ENCODE measurements at places on chromosomes 13 and 19.
A peak's percentile ranks its signal among the peaks of the same experiment; 100 is the strongest.

- no peak for DNase-seq
These were observed 1.1 kb downstream of the LNX2 start for GRCh38 chr13:27619093-27619727.

DNA sequence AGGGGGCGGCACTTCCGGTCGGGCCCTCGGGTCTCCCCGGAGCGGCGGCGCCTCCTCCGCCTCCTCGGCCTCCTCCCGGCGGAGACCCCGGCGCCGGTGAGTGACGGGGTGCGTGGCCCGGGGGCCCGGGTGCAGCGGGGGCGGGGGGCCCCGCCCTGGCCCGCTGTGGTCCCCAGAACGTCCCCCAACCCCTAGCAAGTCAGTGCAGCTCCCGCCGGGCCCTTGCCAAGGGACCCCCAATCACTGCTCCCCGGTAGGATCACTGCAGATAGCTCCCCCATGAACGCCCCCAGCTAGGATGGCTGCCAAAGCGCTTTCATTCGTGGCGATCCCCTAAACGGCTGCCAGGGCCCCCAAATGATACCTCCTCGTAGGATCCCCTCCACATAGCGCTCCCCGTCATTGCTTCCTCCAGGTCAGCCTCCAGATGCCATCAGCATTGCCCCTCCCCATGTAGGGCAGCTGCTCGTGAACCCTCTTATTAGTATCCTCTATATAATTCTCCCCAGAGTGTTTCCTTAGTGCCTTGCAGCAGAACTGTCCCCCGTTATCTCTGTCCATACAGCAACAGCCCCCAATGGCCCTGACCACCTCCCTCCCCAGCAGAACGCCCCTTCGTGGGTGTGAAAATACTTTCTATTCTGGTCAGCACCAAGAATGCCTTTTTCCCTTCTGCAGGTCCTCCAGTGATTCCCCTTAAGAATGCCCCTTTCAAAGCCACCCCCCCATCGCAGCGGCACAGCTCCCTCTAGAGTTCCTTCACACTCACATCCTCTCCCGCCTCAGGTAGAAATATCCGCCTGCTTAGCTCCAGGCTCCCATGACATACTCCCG lies at the start of gene ZNF865:
ZNF865 (plus strand) TSS at position 11 of the 834 bp plus-strand sequence. CDS start 7,972 bp downstream, outside the sequence.
- peak; percentile 51 for DNase-seq

- DNase-seq = no peak
These were observed 34.4 kb upstream of the GATAD2A start for GRCh38 chr19:19371059-19371458.

DNA sequence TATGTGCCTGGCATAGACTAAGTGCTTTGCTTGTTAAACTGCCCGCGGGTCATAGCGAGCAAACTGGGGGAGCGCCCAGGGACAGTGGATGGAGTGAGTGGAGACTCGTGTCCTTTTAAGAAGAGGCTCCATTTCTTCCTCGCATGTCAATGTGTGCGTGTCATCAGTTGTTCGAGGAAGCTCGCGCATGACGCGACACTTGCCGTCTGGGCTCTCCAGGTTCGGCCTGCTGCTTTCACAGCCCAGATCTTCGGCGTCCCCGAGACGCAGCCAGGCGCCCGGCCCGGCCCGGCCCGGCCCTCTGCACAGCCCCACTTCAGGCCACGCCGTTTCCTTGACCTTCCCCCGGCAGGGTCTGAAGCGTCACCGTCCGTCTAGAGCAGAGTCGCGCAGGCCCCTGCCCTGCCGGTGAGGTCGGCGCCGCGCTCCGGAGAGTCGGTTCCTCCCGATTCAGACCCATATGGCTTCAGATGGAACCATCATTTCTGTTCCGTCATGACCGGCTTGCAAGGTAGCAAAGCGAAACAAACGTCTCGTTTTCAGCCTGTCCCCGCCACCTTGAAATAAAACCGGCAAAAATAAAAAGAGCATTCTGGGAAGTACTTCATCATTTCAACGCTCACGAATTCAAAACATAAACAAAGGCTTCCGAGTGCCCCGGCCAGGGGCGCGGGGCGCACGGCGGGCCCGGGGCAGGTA lies 599 bp upstream of the ARHGEF7 start:
- DNase-seq = peak; percentile 16

DNA sequence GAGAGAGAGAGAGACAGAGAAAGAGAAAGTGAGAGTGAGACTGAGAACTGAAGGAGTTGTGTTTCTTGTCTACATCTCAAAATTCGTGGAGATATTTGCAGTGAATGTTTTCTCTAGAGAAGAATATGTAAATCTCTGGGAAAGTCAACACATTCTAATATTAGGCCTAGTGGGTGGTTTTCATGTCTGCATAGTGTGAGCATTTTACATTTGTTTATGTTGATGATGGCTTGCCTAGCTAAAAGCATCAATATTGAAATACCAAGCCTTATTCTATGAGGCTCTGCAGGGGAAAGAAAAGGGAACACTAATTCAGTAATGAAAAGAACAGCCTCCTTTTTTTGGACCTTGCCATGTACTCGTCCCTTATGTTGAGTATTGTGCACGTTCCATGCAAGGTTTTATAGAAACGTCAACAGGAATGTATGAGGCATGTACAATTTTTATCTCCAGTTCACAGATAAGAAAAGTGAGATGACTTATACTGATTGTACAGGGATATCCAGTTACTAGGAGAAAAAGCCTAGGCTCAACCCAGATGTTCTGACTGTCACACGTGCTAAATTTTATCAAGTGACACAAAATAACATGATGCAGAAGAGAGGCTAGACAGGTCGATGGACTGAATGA lies 1288.9 kb upstream of the SLC10A2 start:
- no peak for DNase-seq

GRCh38 chr19:55196803-55197202 lies 12.5 kb downstream of the PTPRH start:
- DNase-seq = no peak

- no peak for DNase-seq
These were observed at the start of gene ZNF723 for GRCh38 chr19:22832031-22832762. Gene ZNF723 (plus strand): TSS chr19:22832291. CDS start chr19:22832380, 89 bp downstream.

GRCh38 chr19:10270616-10271394 lies at the start of gene ICAM1:
Gene ICAM1 (plus strand): TSS chr19:10271120. CDS start chr19:10271160, 40 bp downstream.
- DNase-seq = no peak

Data from caudate nucleus (tissue), 63 donors.